ENCODE measurements at places on chromosomes 4 and X.

DNA sequence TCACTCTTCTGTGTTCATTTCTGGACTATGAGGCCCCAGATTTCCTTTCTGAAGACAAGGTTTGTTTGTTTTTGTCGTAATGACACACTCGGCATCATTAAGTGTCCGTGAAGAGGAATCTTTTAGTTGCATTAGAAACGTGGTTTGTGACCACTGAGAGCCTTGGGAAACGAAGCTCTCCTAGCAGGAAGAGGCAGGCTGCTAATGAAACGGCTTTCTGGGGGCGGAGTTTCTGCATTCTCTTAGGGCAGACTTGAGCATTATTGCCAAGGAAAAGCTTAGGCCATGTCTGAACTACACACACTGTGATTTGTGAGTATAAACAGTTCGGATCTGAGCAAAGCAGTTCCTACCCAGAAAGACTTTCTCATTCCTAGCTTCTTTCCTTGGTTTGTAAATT is 64.0 kb downstream of the SOX3 start:
- no peak for DNase-seq

GRCh38 chrX:72269671-72270251 is 7.3 kb downstream of the RPS4X start:
- no peak for DNase-seq

GRCh38 chrX:100926453-100926852 is 2.3 kb downstream of the XKRX start:
- DNase-seq: no peak

DNA sequence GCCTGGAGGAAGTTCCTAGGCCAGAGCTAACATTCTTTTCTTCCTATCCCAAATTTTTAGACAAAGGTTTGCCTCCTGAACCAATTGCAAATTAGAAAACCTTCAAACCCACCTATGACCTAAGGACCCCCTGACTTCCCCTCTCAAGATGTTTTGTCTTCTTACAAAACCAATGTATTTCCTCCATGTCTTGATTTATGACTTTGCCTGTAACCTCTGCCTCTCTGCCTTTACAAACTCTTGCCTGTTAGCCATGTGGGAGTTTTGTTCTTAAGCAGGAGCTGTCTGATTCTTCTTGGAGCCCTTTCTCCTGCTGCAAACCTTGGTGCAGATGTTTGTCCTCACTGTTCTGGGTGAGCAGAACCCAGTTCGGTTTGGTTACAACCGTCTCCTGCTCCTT is 222.3 kb upstream of the BOD1L1 start:
- DNase-seq: no peak

- DNase-seq: no peak
These were observed 97.4 kb upstream of the MYOZ2 start for GRCh38 chr4:119038116-119038841.

GRCh38 chrX:46831765-46832327 is 5.0 kb upstream of the RP2 start:
- no peak for DNase-seq

- peak; percentile 7 for DNase-seq
These were observed at the start of gene NDST4 for GRCh38 chr4:115113506-115114106. NDST4 (minus strand) TSS chr4:115113620; CDS start chr4:115077036, 36,584 bp downstream.

DNA sequence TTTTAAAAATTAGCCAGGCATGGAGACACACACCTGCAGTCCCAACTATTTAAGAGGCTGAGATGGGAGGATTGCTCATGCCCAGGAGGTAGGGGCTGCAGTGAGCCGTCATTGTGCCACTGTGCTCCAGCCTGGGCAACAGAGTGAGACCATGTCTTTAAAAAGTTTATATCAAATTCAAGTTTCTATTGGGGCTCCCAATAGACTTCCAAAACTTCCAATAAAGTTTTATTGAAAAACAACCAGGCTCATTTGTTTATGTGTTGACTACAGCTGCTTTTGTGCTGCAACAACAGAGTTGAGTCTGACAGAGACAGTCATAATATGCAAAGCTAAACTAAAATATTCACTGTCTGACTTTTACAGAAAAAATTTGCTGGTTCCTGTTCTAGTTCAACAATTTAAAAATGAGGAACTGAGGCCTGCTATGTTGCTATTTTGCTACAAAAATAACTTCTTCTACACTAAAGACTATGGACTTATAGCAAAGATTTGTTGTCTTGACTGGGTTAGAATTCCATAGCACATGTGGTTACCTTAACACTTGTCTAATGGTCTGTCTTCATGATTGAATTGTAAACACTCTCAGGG is 63.3 kb upstream of the RELL1 start:
- no peak for DNase-seq

GRCh38 chr4:14640476-14640875 is 361.8 kb upstream of the CPEB2 start:
- no peak for DNase-seq

DNA sequence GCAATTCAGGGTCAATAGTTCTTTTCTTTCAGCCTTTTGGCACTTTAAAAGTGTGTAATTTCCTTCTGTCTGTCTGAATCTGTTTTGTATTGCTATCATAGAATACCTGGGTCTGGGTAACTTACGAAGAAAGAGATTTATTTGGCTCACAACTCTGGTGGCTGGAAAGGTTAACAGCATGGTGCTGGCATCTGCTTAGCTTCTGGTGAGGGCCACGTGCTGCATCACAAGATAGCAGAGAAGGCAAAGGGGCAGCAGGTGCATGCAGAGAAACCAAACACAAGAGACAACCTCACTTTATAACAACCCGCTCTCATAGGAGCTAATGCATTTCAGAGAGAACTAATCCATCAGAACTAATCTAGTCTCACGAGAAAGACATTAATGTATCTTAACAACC is 18.8 kb downstream of the RGN start:
- DNase-seq: no peak

GRCh38 chr4:57490520-57491255 is 380.5 kb upstream of the IGFBP7 start:
- peak; percentile 20 for DNase-seq

GRCh38 chr4:53235547-53235946 is 130.3 kb downstream of the SCFD2 start:
- no peak for DNase-seq

- no peak for DNase-seq
These were observed 115.5 kb downstream of the FNIP2 start for GRCh38 chr4:158884280-158884679.

DNA sequence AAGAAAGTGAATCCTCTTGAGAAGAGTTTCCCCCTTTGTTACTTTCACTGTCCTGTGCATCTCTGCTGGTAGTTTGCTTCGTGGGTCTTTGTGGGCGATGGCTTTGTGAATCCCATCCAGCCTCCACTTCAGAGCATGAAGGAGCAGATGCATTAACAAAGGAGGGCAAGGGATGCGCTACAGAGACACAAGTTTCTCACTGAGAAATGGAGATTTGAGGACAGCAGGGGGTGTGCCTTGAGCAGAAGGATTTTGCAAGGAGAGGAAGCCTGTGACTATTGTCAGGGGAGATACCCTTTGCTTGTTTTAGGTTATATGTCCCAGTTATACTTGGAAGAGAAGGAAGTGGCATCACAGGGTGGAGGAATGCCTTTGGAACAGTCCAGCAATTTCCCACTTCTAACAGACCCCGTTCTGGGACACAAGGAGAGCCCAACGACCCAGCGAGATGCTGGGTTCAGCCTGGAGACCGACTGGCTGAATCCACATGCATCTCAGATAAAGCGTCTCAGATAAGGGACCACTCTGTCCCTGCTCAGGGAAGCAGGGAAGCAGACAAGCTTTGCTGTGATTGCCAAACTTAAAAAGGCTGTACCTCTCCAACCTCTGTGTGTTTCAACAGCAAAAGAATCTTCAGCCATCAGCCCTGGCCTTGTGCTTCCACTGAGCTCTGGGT is 314.6 kb upstream of the GATB start:
- DNase-seq: no peak

- DNase-seq: no peak
These were observed 4.0 kb downstream of the MAGEB2 start for GRCh38 chrX:30219372-30219771.

DNA sequence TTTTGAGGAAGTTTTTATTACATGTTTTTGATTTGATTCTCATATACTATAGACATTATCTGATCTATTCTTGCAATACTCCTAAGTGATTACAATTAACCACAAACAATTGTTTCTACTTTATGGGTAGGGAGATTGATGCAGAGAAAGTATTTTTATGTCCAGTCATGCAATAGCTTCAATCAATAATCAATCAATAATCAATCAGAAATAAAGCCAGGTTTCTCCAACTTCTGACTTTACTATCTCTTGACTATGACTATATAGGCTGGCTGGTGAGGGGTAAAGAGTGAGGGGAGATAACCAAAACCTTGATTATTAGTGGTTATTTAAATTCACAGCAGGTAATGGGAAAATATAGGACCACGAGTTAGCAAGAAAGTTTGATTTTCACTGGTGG is 85.9 kb downstream of the HPGD start:
- DNase-seq: no peak

- DNase-seq: no peak
These were observed 186.5 kb downstream of the MSL3 start for GRCh38 chrX:11944501-11944900.

DNA sequence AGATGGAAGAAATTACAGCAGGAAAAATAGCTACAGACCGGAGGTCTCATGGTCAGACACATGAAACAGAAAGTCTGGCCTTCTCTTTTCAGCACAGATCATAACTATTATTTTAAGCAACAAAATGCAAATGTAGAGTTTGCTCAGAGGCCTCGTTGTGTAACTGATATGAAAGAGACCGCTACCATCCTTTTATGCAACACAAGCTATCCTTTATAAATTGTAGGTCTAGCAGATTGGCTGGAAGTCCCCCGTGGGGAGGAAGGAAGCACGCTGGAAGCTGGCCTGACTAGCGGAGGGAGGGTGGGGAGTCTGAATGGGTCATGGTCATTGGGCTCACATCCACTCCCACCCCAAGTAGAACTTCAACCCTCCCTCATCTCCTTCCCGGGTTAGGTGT is 27.7 kb downstream of the DMP1 start:
- DNase-seq: peak; percentile 6

DNA sequence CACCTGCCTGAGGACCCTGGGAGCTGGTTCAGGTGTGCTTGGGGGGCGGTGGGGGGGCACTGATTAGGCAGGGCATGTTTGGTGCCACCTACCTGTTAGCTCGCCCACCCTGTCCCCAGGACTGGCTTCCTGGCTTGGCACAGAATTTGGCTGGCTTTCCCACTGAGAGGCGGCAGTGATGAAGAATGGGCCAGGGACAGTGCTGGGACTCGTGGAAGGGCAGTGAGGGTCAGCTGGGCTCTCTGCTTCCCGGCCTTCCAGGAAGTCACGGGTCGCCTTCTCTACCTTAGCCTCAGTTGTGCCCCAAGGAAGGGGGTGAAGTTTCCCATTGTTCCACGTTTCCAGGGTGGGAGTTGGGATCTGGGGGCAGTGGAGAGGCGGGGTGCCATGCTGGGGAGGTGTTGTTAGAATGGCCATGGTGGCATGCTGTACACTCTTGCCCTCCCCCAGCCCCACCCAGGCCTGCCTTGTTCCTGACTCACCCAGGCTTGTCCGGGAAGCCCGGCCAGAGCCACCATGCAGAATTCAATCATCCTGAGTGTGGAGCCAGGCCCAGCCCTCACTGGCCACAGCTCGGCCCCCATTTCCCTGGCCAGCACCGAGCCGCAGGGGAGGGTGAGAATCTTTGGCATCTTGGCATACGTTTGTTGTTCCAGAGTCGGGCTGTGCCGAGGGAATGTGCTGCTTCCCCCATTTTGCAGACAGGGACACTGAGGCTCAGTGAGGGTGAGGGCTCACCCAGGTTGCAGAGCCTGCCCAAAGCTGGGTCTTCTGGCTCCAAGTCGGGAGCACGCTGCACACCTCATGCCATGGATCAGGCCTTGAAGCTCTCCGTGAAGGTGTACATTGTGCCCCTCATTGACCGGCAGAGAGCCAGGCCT is 21.9 kb upstream of the GPR78 start:
- DNase-seq: no peak

GRCh38 chrX:45760187-45760742 is 559.6 kb upstream of the DIPK2B start:
- DNase-seq: no peak

- DNase-seq: no peak
These were observed 1646.4 kb upstream of the ADGRL3 start for GRCh38 chr4:59553721-59554091.

DNA sequence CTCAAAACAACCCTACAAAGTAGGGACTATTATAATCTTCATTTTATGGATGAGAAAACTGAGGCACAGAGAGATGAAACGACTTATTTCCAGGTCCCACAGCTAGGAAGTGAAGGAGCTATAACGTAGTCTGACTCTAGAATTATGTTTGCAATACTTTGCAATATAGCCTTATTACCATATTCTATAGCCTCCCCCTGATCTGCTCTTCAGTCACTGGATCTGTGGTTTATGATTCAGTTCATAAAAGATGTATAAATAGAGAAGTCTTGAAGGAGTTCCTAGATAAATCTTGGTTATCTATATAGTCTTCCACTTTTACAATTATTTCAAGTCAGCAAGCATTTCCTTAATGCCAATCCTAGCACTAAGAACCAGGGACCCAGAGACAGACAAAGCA is 57.5 kb downstream of the OPHN1 start:
- DNase-seq: no peak

DNA sequence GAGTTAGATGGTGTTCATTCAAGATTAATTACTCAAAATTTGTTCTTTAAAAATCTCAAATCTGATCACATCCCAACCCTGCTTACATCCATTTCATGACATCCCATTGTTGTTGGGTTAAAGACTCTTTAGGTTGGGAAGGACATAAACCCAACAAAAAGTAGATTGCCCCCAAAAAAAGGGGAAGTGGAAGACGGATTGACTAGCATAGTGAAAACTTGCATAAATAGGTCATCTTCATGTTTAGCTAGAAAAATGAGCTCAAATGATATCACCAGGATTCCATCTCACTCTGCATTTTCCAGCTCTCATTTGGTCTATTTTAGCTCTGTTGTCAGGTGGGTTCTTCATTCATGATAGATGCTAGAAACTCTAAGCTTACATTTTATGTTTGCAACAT is 18.5 kb upstream of the TET2 start:
- DNase-seq: no peak

GRCh38 chr4:170476351-170476750 is 386.6 kb upstream of the AADAT start:
- no peak for DNase-seq

DNA sequence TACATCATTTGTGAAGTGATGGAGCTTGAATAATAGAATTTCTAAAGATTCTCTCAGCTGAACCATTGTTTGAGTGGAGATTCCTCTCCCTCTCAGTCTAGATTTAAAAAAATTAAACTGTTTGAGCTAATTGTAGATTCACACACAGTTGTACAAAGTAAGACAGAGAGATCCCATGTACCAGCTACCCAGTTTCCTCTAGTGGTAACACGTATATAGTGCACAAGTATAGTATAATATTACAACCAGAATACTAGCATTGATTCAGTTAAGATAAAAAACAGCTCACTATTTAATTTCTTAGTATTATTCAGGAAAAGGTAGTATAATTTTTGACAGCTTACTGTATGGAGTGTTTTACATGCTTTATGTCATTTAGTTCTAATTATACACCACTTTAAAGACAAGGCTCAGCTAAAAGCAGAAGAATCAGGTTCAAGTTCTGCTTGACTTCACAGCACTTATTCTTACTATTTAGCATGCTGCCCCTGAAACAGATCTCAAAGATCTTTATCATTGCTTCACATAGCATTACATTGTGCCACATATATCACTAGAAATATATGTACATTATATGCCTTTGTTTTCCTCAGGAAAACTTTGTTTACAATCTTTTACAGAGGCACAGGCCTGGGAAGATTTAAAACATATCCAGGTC is 136.1 kb downstream of the SNCA start:
- no peak for DNase-seq
